Muscle of leg (tissue), 16 donors: ENCODE measurements at places on chromosomes 5 and 9. TPM values are rescaled to one million over a fixed set of nuclear protein-coding genes. Genes with fewer than 3 reads are reported as not detected.

Gene HNRNPAB
- 29.8 TPM for total RNA-seq

Gene SPATA31A3
- total RNA-seq, result not detected

- DNase-seq, result no peak
Observed at GRCh38 chr9:96476591-96476990, 26.6 kb downstream of the HABP4 start.

GRCh38 chr5:100595152-100595811 is 60.1 kb downstream of the FAM174A start:
- peak; percentile 86 for DNase-seq

DNA sequence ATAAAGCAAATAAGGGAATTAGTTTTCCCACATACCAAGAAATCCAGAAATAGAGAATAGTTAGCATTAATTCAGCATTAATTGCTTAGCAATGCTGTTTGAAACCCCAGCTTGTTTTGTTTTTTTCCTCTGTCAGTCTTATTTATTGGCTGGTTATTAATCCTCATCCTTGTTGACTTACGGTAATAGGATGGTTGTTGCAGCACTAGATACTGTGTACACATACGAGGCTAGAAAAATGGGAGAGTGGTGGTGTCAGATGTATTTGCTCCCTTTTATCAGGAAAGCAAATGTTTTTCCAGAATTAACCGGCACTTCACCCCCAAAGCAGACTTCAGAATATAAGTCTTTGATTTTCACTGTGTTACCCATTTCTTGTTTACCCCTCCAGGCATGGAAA is 60.4 kb downstream of the ERBIN start:
- DNase-seq, result no peak
